ENCODE measurements at places on chromosomes 2 and 18.
A peak's percentile ranks its signal among the peaks of the same experiment; 100 is the strongest.

- DNase-seq: no peak
Observed at GRCh38 chr2:62686012-62686685, 19.4 kb upstream of the EHBP1 start.

DNA sequence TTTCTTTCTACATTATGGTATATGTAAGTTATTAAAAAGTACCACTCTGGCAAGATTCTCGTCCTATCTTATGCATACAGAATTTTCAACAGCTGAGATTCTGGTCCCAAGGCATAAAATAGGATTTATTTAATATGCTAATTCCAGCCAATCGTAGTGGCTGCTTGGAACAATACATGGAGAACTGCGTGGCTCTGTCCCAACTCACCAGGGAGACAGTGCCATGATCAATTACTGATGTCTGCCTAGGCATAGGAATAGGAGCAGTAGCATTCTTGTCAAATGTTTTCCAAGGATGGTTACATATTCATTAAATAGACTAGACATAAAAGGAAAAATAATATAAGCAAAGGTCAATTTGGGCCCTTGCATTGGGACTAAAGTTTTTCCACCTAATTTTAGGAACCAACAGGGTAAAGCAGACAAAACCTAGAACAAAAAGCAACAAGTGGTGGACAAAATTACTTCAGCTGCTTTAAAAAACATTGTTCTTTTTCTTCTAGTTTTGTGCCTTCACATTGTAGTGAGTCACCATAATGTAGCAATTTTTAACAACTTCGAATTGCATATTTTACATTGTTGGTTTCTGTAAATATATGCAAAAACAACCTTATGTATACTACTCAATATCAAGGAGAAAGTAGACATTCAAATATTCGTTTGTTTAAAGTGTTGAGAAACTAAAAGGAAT is 232.8 kb upstream of the ATP5MC3 start:
- no peak for DNase-seq

GRCh38 chr18:67969458-67969857 is 452.9 kb upstream of the DSEL start:
- no peak for DNase-seq

DNA sequence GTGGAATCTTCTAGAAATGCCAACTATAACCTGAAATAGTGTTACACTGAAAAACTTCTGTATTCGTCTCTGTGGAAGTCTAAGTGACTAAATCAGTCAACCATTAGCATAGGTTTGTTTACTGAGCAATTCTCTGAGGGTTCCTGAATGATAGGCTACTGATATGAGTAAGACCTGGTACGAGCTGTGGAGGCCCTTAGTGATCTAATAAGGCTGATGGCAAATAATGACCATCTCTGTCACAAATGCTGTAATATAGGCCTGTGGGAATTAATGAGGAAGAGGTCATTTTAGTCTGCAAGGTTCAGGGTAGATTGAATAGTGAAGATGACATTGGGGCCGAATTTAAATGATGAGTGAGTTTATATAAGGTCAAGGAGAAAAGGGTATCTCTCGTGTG is 82.5 kb downstream of the MGAT5 start:
- DNase-seq: no peak

- peak; percentile 24 for DNase-seq
Observed at GRCh38 chr2:65554765-65555591, 122.6 kb upstream of the SPRED2 start.

- no peak for DNase-seq
Observed at GRCh38 chr2:67833632-67834031, 229.2 kb downstream of the C1D start.
